ENCODE measurements at places on chromosomes 5 and 9.

- DNase-seq: no peak
Observed at GRCh38 chr9:786405-786804, 55.1 kb upstream of the DMRT1 start.

GRCh38 chr9:130284690-130285089, 19.1 kb downstream of the HMCN2 start:
- no peak for DNase-seq

GRCh38 chr9:132602207-132602606, 19.8 kb downstream of the BARHL1 start:
- no peak for DNase-seq

DNA sequence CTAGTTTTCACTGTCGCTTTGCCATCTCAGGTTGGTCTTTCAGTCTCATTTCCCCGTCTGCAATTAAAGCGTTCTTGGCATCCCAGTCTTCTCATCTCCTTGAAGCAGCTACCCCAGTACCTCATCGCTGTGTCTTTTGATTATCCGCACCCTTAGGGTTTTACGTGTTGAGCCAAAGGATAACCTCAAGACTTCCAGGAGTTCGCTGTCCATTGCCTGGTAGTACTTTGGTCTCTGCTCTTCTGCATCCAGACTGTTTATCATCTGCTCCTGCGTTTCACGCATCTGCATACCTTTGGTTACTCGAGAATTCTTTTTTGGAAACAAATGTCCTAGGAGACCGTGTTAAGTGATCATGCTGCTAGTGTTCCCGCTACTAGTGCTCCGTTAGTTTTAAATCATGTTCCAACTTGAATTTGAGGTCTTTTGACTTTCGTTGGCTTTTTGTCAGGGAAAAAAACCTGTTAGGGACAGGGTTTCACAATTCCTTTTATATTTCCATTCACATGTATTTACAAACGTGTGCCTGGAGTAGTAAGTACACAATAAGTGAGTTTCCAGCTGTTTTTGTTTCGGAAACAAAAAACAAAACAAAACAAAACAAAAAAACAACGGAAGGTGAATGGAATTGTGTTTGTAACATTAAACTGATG, 888 bp downstream of the RABGAP1 start:
- no peak for DNase-seq

GRCh38 chr9:31700252-31701045, 684.0 kb upstream of the ACO1 start:
- no peak for DNase-seq

GRCh38 chr5:36222620-36223019, 19.1 kb downstream of the NADK2 start:
- no peak for DNase-seq

- no peak for DNase-seq
Observed at GRCh38 chr9:69657269-69657668, 14.9 kb downstream of the APBA1 start.

- DNase-seq: no peak
Observed at GRCh38 chr5:53884844-53885243, 324.4 kb downstream of the NDUFS4 start.

DNA sequence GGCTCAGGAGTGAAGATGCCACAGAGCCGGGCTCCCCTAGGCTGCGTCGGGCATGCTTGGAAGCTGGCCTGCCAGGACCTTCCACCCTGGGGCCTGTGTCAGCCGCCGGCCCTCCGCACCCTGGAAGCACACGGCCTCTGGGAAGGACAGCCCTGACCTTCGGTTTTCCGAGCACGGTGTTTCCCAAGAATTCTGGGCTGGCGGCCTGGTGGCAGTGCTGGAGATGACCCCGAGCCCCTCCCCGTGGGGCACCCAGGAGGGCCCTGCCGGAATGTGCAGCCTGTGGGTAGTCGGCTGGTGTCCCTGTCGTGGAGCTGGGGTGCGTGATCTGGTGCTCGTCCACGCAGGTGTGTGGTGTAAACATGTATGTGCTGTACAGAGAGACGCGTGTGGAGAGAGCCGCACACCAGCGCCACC, 113.1 kb downstream of the RXRA start:
- DNase-seq: no peak

GRCh38 chr5:109192027-109192426, 217.7 kb downstream of the PJA2 start:
- no peak for DNase-seq

GRCh38 chr5:159712672-159713071, 203.6 kb upstream of the ADRA1B start:
- no peak for DNase-seq

DNA sequence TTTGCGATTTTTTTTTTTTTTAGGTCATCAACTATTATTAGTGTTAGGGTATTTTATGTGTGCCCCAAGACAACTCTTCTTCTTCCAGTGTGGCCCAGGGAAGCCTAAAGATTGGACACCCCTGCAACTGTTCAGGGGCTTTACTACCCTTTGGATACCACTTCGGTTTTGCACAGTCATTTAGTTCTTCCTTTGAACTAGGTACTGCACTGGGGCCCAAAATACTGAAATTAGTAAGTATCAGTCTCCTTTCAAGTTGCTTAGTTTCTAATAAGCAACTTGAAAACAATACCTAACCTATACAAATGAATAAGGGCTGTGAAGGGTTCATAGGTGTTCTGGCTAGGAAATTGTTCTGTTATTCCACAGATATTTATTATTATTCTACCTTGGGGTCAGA, 45.3 kb downstream of the CWC27 start:
- no peak for DNase-seq

GRCh38 chr9:111533099-111533790, 8.3 kb downstream of the ZNF483 start:
- no peak for DNase-seq

DNA sequence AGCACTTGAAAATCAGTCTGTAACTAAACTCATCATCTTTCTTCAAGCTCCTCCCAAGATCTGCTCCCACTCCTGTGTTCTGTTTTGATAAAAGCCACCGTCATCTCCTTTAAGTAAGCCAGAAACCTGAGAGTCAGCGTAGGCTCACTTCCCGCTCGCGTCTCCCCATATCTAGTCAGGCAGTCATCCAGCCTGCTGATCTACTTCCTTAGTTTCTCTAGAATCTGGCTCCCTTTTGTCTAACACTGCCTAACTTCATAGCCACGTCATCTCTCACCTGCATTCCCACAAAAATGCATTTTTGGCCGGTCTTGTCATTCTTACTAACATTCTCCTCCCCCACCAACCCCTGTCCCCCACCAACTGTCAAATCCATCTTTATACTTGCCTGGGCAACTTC, 3.0 kb upstream of the TJP2 start:
- DNase-seq: no peak

GRCh38 chr5:71573591-71573990, 13.5 kb upstream of the MCCC2 start:
- no peak for DNase-seq
